ENCODE measurements at places on chromosomes 3 and 15.

- DNase-seq: no peak
These were observed 166.7 kb upstream of the PRICKLE2 start for GRCh38 chr3:64392001-64392400.

- DNase-seq: peak; percentile 97
These were observed at the start of the genes HTD2 and RPP14 for GRCh38 chr3:58305882-58306711. Gene HTD2 (plus strand): TSS chr3:58306520. CDS start chr3:58317614, 11,094 bp downstream. Gene RPP14 (plus strand): TSS chr3:58306245. CDS start chr3:58310330, 4,085 bp downstream.

DNA sequence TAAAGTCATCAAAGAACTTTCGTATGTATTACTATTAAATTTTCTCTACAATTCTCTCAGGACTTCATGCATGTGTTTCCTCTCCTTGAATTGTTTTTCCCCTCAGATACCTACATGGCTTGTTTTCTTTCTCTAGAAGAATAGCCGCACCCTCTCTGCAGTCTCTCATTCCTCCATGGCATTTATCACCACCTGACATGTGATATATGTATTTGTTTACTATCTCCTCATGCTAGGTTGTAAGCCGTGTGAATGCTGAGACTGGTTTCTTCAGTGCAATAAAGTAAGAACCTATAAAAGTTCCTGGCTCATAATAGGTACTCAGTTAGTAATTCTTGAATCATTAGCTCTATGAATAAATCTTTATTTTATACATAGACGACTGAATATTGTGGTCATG lies 149.2 kb downstream of the CNTN4 start:
- DNase-seq: no peak

- no peak for DNase-seq
These were observed 22.4 kb upstream of the THUMPD3 start for GRCh38 chr3:9340472-9340902.

GRCh38 chr15:77034695-77035489 lies 36.0 kb downstream of the TSPAN3 start:
- DNase-seq: no peak

DNA sequence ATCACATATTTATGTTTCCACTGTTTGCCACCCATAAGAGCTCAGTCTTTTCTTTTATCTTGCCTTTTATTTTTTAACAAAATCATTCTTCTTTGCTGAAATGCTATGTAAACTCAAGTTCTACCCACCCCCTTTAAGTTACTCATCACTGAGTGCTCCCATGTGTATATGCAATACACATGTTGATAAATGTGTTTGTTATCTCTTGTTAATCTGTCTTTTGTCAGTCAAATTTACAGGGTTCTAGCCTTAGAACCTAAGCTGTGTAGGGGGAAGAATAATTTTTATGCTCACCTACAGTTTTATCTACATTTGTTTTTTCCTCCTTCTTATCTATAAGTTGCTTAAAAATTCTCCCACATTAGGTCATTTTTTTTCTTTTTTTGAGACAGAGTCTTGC lies 1195.9 kb downstream of the ROBO2 start:
- no peak for DNase-seq

GRCh38 chr3:42836150-42837123 lies 27.2 kb downstream of the ACKR2 start:
- DNase-seq: no peak

GRCh38 chr3:155064920-155065319 lies 15.2 kb upstream of the MME start:
- DNase-seq: no peak

DNA sequence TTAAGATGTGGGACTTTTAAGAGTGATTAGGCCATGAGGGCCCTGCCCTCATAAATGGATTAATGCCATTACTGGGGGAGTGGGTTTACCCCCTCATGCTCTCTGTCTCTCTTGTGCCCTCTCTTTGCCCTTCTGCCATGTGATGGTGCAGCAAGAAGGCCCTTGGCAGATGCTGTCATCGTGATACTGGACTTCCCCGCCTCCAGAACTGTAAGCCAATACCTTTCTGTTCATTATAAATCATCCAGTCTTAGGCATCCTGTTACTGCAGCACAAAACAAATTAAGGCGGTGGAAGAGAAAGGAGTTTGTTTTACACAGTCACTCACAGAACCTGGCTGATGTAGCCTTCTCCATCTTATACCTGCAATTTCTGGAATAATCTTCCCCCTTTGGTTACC lies 360.3 kb upstream of the TBL1XR1 start:
- DNase-seq: no peak

DNA sequence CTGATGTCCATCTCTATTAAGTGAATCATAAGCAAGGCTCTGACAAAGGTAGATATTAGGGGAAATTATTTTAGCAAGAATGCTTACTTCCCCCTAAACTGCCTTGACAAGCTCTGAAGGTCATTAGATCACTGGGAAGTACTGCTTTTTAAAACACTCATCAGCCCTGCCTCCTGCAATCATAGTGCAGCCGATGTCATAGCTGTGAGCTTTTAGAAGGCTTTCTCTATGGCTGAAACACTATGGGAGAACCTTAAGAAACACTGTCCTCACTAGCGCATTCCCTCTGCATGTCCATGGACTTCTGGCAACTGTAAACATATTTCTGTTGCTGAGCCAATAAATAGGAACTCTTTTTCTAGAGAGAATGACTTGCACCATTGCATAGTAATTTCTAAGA lies 38.7 kb upstream of the PTPRG start:
- no peak for DNase-seq

DNA sequence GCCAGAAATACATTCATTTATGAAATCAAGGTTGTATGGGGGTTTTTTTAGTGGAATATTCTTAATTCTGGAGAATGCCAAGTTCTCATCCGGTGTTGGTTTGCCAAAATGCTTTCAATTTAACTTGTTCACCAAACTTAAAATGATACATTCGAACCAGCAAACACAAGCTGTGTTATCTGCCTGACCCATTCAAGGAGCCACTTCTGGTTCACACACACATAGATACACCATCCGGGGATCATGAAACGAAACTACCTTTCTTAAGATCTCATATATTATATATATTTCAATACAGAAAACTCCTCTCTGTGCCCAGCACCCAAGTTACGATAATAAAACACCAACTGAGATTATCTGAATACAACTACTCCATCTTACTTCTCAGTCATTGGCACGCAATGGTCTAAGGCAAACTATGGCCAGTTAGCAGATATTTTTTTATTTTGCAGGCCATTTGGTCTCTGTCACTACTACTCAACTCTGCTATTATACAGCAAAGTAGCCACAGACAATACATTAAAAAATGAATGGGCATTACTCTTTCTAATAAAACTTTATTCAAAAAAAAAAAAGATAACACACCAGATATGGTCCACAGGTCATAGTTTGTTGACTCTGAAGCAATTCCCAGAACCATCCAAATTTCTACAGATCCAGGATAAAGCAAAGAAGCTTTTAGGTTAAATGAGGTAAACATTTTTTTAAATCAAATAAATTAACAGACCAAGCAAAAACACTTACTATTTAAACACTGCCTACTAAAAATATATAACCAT lies 89.6 kb downstream of the TBL1XR1 start:
- DNase-seq: no peak

GRCh38 chr3:162165346-162165745 lies 668.7 kb downstream of the OTOL1 start:
- DNase-seq: no peak

GRCh38 chr3:184552863-184553262 lies 8.7 kb upstream of the EPHB3 start:
- DNase-seq: no peak

GRCh38 chr15:80031841-80032240 lies 27.6 kb upstream of the ZFAND6 start:
- DNase-seq: no peak

- no peak for DNase-seq
These were observed 502.8 kb upstream of the TBL1XR1 start for GRCh38 chr3:177700117-177700516.

- DNase-seq: no peak
These were observed 144.0 kb upstream of the IQSEC1 start for GRCh38 chr3:13217253-13217652.

GRCh38 chr3:139113231-139113992 lies 68.7 kb upstream of the PRR23C start:
- no peak for DNase-seq

DNA sequence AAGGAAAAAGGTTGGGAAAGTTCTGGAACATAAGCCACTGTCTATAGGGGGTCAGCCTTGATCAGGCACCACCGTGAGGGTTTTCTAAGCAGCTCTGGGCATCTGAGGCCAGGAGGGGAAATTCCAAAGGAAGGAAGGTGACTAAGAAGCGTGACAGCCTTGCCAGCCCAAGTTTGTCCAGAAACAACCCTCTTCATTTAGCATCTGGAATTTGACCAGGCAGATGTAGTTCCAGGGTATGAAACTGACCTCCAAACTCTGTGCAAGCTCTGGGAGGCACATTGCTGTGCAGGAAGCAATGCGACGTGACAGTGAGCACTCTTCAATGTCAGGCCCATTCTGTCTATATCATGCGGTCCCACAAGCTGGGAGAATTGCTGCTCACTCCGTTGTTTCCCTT lies 85.4 kb upstream of the TPM1 start:
- DNase-seq: no peak

DNA sequence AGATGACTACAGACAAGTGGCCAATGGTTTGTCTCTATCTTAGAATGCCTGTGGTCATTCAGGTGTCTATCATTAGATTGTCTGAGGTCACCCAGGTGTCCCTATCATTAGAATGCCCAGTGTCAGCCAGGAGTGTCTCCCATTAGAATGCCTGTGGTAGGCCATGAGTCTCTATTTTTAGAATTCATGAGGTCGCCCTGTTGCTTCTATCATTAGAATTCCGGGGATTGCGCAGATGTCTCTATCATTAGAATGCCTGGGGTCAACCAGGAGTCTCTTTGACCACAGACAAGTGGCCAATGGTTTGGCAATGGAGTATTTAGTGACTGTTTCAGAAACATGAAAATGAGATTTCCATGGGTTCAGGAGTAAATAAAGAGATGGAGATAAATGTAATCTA lies 7.6 kb downstream of the RTP2 start:
- DNase-seq: no peak

- no peak for DNase-seq
These were observed 9.1 kb downstream of the RBM15B start for GRCh38 chr3:51400166-51400565.

GRCh38 chr15:89323825-89324224 lies 10.8 kb downstream of the POLG start:
- no peak for DNase-seq

DNA sequence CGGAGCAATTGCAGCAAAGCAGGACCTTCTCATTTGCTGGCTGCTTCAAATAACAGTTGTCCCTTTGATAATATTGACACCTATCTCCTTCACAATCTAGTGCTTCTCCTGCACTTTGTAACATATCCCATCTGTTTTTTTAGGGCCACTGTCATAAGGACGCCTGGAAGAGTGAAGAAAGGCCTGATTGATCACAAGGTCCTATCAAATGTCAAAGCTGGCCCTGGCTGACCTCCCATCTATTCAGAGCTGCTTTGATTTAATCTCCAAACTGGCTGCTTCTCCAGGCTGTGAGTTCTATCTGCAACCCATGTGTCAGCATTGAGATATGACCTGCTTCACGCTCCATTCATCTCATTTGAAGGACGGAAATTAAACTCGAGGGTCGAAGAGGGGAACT lies 601.2 kb upstream of the KCNMB2 start:
- no peak for DNase-seq

- no peak for DNase-seq
These were observed 298.2 kb downstream of the KBTBD8 start for GRCh38 chr3:67296039-67296892.

DNA sequence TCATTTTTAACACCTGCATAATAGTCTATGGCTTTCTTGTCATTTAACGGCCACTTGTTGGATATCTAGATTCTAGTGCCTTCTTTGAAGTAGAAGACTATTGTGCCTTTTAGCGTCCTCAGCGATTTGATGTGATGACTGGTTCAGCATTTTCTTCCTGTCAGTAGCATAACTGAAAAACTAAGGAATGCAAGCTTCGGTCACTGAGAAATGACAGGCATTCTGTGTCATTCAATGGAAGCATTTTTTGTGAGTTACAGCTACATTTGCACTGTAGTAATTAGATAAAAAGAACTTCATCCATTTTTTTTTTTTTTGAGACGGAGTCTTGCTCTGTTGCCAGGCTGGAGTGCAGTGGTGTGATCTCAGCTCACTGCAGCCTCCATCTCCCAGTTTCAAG lies 10.3 kb downstream of the NEK11 start:
- DNase-seq: no peak

DNA sequence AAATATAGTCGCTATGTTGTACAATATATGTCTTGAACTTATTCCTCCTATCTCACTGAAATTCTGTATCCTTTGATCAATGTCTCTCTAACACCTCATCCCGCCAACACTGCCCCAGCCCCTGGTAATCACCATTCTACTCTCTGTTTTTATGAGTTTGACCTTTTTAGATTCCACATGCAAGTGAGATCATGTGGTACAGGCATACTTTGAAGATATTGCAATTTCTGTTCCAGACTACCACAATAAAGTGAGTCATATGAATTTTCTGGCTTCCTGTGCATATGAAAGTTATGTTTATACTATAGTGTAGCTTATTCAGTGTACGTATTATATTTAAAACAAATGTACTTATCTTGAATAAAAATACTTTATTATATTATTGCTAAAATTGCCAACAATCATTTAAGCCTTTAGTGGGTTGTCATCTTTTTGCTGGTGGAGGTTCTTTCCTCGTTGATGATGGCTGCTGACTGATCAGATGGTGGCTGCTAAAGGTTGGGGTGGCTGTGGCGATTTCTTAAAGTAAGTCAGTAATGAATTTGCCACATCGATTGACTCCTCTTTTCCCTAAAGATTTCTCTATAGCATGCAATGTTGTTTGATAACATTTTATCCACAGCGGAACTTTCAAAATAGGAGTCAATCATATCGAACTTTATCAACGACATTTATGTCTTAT lies 257.2 kb downstream of the NFKBIZ start:
- no peak for DNase-seq

DNA sequence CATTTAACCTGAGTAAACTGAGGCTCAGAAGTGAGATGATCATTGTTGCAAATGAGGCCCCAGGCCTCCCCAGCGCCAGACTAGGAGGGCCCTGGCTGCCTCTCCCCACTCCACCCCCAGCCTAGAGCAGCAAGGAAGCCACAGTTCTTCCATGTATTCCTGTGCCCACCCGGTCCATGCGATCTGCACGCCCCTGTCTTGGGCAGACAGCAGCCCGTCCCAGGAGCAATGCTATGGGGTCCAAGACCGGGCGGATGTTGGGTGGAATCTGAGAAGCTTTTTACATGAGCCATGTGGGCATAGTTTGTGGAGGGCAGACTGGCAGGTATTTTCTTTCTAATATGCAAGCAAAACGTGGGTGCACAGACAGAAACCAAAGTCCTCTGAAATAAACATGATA lies 15.1 kb downstream of the SH2D7 start:
- no peak for DNase-seq

- DNase-seq: no peak
These were observed 15.2 kb upstream of the MBNL1 start for GRCh38 chr3:152253514-152253913.

GRCh38 chr3:172270557-172271166 lies 177.6 kb downstream of the GHSR start:
- DNase-seq: no peak

DNA sequence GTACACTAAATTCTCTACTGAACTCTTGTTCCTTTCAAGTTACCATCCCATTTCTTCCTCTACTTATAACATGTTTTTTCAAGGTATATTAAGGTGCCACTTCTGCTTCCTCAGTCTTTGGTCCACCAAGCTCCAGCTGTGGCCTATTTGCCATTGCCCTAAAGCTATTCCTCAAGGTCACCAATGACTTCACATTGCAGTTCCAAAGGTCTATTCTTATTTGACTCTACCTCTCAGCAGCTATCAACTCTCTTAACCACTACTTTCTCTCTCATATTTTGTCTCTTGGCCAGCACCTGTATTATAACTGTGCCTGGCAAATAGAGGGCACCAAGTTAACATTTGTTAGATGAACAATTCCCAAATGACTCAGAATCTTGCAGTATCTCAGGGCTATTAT lies 354.7 kb downstream of the PLCL2 start:
- no peak for DNase-seq

GRCh38 chr3:37255990-37256308 lies 81.6 kb upstream of the LRRFIP2 start:
- DNase-seq: no peak

Measured in activated gamma-delta T cell treated with anti-CD3 and anti-CD28 coated beads, Interleukin-2, amount 50 U/mL, for 16 hours (primary cell).